ENCODE measurements at places on chromosomes 1 and 21.

DNA sequence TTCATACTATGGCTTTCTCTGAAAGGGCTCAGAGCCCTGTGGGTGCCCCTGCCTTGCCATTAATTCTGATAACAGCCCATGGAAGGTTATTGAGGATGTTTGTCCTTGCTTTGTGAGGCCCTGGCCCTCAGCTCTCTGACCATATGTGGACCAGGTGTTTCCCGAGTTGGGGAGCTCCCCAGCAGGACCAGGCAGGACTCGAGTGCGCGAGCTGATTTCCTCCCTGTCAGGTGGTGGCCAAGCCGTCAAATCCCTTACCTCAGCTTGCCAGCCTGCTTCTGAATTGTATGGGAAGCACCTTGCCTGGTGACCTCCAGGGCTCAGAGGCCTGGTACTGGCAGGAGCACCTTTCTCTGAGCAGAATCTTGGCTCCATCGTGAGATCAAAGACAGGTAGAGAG, 17.9 kb upstream of the SDE2 start:
- DNase-seq: no peak

DNA sequence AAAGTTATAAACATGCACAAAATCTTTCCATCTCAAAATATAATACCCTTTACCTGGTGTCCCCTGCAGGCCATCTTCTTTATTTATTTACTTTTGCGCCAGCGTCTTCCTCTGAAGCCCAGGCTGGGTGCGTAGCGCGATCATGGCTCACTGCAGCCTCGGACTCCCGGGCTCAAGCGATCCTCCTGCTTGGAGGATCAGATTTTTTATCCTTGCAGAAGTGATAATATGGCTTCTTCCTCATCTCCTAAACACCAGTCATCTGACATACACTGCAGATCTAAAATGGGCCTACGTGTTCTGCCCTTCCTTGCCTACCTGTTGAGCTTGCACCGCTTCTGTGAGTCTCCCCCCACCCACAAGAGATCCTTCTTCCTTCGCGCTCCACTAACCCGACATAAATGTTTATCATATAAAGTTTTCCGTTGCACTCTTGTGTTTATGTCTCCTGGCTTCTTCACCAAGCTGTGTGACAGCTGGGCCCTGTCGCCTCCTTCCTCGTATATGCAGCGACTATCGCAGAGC, 506 bp upstream of the SRP9 start:
- no peak for DNase-seq

- DNase-seq: no peak
Measured at GRCh38 chr1:84303314-84303830, 1.9 kb downstream of the SAMD13 start.

DNA sequence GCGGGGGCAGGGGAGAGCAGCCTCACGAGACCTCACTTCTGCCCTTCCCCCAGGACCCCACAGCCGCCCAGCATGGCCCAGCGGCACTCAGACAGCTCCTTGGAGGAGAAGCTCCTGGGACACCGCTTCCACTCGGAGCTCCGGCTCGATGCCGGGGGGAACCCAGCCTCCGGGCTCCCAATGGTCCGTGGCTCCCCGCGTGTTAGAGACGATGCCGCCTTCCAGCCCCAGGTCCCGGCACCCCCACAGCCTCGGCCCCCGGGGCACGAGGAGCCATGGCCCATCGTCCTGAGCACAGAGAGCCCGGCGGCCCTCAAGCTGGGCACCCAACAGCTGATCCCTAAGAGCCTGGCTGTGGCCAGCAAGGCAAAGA, 8.5 kb downstream of the ARHGEF16 start:
- DNase-seq: no peak

DNA sequence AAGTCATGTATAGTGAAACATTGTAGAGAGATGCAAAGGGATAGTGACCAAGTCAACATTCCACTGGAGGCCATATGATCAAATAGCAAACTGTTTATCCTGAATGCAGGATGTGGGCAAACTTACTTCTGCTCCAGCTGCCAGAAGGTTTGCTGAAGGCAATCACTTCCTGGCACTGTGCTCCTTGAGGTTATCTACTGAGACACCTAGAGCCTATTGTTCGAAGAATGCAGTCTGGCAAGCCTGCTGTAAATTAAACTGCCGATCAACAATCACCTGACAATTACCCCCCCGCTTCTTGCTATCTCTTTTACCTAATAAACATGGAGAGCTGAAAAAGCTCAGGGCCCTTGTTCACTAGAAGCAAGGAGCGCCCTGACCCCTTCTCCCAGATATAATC, 139.4 kb upstream of the B3GALT2 start:
- no peak for DNase-seq

GRCh38 chr1:63670164-63670563, 77.0 kb downstream of the PGM1 start:
- DNase-seq: no peak

DNA sequence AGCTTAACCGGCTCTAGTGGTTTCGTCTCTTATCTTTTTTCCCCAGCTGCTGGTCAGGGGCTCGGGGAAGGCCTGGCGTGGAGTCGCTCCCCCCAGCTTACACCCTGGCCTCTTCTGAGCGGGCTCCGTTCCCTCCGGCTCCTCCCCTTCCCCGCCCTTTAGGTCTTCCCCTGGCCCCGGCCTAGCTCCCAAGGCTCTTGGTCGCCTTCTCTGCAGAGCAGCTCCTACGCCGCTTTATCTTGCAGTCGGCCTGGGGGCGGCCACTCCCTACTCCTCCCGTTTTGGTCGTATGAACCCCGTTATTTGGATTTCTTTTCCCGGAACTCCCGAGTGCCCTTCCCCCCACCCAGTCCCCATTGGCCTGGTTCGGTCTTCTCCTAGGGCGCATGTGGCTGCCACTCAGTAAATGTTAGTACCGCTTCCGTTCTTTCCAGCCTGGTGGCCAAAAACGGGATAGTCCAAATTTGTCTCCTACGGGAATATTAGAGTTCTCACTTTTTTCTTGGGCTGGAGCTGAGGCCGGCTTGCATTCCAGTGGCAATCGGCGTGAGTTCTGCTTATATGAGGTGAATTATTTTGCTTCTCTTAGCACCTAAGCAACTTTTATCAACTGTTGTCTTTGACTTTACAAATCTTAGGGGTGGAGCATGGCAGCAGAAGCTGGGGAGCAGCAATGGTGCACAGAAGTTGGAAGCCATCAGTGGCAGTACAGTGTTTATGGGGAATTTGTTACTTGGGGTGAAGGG, 467 bp downstream of the THRAP3 start:
- DNase-seq: no peak

DNA sequence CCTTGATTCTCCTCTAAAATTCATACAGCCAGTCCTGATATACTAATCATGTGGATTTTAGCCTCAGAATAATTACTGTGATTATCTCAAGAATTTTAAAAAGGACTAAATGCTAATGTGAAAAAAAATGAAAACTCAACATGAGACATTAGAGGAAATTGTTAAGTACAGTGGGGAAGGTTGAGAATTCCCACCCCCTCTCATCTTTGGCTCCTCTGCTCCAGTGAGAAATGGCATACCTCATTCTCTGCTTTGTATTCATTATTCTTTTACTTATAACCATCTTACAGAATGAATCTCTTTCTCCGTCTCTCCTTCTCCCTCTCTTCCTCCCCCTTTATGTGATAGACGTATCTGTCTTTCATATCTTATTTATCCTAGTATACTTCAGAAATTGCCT, 70.9 kb downstream of the DIRAS3 start:
- DNase-seq: no peak

DNA sequence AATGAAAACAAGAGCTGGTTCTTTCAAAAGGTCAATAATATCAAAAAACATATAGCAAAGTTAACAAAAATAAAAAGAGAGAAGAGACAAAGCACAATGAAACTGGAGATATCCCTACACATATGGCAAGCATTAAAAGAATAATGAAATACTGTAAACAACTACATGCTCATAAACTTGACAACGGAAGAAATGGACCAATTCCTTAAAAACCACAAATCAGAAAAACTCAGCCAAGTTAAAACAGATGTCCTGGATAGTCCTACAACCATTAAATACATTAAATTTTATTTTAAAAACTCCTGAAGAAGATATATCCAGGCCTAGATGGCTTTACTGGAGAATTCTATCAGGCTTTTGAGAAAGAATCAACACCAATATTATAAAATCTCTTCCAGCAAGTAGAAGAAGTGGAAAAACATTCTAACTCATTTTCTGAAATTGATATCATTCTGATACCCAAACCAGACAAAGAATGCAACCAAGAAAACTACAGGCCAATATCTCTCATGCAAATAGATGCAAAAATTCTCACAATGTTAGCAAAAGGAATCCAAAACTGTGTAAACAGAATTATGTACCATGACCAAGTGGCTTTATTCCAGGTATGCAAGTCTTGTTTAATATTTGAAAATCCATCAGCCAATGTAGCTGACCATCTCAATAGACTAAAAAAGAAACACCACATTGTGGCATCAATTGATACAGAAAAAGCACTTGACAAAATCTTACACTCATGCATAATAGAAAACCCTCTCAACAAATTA, 56.1 kb upstream of the LRRC7 start:
- DNase-seq: no peak

- no peak for DNase-seq
Measured at GRCh38 chr1:43531107-43531905, 623 bp downstream of the PTPRF start.

DNA sequence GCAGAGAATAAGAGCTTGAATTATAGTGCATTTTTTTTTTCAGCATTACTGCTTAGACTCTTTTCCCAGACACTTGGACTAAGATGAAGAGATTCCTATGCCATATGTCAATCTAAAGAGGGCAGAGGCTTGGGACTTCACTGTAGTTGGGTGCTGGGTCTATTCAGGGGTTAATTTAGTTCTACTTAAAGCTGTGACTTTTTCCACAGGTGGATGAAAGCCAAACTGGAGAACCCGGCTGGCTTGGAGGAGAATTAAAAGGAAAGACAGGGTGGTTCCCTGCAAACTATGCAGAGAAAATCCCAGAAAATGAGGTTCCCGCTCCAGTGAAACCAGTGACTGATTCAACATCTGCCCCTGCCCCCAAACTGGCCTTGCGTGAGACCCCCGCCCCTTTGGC, 104.8 kb downstream of the ATP5PO start:
- no peak for DNase-seq

DNA sequence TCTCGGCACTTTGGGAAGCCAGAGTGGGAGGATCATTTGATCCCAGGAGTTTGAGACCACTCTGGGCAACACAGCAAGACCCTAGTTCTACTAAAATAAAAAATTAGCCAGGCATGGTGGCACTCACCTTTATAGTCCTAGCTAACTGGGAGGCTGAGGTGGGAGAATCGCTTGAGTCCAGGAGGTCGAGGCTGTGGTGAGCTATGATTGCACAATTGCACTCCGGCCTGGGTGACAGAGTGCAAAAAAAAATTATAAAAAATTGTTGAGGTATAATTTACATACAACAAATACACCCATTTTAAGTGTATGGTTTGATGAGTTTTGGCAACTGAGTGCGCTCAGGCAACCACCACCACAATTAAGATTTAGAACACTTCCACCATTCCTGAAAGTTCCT, 108.5 kb upstream of the GADD45A start:
- DNase-seq: no peak

DNA sequence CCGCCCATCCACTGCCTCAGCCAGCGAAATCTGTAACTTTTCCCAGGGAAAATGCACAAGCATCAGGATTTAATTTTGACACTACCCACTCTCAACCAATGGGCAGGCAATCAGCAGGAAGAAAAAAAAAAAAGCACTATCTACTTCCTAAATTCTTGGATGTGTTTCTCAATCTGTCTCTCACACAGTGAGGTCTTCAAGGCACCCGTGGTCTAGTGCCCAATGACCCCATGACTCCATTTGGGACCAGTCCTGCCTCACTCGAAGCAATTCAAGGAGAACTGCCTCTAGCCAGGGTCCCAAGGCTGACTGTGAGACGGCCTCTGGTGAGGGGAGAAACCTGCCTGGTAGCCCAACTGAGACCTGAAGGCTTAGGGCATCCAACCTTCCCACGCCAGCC, 35.9 kb downstream of the CSF1 start:
- no peak for DNase-seq

- DNase-seq: no peak
Measured at GRCh38 chr1:176717066-176717750, 254.2 kb downstream of the PAPPA2 start.

GRCh38 chr1:8889103-8889846, 10.8 kb upstream of the ENO1 start:
- DNase-seq: no peak

- DNase-seq: no peak
Measured at GRCh38 chr1:117638141-117638540, 32.3 kb downstream of the TENT5C start.

DNA sequence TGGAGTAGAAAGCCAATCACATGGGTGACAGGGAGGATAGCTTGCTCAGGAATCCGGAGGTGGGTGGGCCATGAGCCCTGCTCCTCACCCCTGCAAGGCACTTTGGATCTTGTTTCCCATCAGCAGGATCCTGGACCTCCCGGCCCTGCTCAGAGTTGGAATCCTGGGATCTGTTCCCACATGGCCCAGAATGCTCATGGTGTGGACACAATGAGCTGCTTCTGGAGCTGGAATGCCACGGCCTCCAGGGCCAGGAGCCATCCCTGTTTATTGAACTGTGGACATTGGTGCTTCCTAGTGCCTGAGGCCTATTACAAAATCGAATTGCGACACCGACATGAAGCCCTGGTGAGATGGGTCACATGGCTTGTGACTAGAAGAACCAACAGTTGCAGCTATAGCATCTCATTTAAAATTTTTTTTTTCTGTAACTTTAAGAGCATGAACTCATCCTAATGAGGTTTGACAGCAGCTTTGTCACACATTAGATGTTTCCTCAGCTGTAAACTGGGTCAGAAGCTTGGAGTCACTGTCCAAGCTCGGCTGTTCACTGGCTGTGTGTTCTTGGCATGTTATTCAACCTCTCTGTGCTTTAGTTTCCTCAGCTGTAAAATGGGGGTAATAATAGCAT, 40.4 kb upstream of the GOLT1A start:
- DNase-seq: no peak

- DNase-seq: no peak
Measured at GRCh38 chr1:13908128-13908527, 208.1 kb downstream of the PRDM2 start.

DNA sequence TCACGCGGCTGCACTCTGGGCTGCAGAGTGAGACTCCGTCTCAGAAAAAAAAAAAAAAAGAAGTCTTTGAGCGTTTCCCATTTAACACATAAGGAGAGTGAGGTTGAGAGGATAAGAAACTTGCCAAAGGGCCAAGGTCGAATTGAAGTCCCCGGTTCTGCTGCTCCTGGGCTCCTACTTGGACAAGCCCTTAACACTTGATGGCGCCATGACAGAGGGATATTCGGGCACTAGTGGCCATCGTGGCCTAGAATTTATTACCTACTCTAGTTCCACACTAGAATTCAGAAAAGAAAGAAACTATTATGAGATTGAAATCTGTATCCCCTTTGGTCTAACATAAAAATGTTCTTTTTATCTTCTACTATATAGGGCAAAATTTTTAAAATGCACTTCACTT, 65.7 kb upstream of the NEK2 start:
- no peak for DNase-seq

DNA sequence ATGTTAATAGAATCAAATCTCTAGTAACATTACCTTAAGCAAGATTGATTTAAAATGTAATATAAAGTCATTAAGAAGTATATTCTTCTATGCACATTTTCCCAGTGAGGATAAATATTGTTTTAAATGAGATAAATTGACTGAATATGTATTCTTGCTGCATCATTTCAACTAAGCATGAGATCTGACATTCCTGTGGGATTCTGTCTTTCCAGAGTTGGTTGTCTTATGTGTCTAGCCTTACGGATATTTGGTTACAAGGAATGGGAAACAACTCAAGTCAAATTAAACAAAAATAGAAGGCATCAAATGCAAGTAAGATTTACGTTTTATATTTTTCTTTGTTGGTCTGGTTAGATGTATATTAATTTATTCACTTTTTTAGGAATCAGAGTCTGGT, 287.5 kb downstream of the PTGER3 start:
- DNase-seq: no peak

- DNase-seq: no peak
Measured at GRCh38 chr1:67053535-67053784, 488 bp downstream of the SLC35D1 start.

All from CD4-positive, alpha-beta T cell treated with Interleukin-21 for 1 hour (primary cell).